ENCODE measurements at places on chromosomes 13 and 19. TPM values are rescaled to one million over a fixed set of nuclear protein-coding genes. Genes with fewer than 3 reads are reported as not detected.

The ZGLP1 gene
- total RNA-seq = 1.2 TPM

- no peak for DNase-seq
Measured at GRCh38 chr19:35049456-35049855, 7.9 kb downstream of the HPN start.

- no peak for DNase-seq
Measured at GRCh38 chr19:5070331-5070730, 101.4 kb downstream of the KDM4B start.

DNA sequence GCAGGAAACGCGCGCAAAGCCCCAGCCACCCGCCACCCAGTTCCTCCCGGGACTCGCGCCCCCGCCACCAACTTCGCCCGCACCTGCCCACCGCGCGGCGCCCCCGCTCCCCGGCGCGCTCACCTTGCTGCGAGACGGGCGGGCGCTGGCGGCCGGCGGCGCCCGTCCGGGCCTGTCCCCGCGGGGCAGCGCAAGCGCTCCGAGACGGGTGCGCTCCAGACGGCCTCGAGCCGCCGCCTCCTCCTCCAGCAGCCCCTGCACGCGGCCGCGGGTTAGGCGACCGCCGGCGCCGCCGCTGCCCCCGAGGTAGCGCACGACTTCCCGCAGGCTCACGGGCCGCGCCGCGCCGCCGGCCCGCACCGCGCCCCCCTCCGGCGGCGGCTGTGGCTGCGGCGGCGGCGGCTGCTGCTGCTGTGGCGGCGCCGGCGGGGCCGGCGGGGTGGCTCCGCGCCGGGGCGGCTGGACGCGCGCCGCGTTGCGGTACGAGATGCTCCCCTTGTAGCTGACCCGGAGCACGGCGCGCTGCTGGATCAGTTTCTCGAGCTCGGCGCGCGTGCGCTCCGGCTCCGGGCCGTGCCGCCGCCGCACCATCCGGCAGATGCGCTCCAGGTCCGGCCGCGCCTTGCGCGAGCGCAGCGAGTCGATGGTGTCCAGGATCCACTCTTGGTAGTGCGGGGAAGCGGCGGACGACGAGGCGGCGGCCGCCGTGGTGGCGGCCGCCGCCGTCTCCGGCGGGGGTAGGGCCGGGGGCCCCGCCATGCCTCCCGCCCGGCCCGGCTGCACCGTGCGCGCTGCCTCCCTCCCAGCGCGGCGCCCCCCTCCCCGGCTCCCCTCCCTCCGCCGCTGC is 666 bp downstream of the SAMD1 start:
- peak; percentile 61 for DNase-seq

DNA sequence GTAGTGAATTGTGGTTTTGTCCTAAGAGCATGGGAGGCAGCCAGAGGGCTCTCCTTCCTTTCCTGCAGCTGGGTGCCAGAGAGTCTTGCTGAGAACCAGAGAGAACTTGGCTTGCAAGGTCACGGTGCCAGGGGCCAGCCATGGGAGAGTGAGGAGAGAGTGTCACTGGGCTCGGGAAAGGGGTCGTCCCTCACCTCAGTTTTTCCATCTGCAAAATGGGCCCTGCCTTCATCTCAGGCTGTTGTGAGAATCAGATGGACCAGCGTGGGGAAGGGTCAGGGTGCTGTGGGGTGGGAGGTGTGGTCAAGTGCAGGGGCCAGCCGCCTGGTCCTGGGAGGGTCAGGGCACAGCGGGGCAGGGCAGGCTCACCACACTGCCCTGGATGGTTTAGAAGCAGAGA is 7.3 kb downstream of the LRP3 start:
- DNase-seq = no peak

GRCh38 chr19:28582796-28583195 is 630.2 kb downstream of the UQCRFS1 start:
- DNase-seq = no peak

- no peak for DNase-seq
Measured at GRCh38 chr13:50168786-50169185, 153.5 kb downstream of the KCNRG start.

Data from tongue (tissue), 3 donors.